Neural crest cell (in vitro differentiated cells): ENCODE measurements at places on chromosomes 7 and 10. TPM values are rescaled to one million over a fixed set of nuclear protein-coding genes. Genes with fewer than 3 reads are reported as not detected.

- no peak for DNase-seq
These were observed 23.9 kb upstream of the PNLIPRP3 start for GRCh38 chr10:116403740-116404250.

GRCh38 chr10:18308600-18308999, 168.4 kb downstream of the CACNB2 start:
- no peak for DNase-seq

GRCh38 chr10:73956476-73957359, 41.2 kb upstream of the VCL start:
- DNase-seq, result no peak

The GALNT17 gene
- 10.4 and 11.0 TPM in 2 replicates for total RNA-seq

The CFTR gene
- not detected in 2 replicates for total RNA-seq

- no peak for DNase-seq
These were observed 226.9 kb downstream of the GLRX3 start for GRCh38 chr10:130363051-130363450.

The ZP3 gene
- 0.49 TPM in 1 of 2 replicates, not detected in the other for total RNA-seq

The CEP55 gene
- 30.7 and 30.9 TPM in 2 replicates for total RNA-seq

- no peak for DNase-seq
These were observed 188.0 kb downstream of the FRMD4A start for GRCh38 chr10:14142606-14143250.

DNA sequence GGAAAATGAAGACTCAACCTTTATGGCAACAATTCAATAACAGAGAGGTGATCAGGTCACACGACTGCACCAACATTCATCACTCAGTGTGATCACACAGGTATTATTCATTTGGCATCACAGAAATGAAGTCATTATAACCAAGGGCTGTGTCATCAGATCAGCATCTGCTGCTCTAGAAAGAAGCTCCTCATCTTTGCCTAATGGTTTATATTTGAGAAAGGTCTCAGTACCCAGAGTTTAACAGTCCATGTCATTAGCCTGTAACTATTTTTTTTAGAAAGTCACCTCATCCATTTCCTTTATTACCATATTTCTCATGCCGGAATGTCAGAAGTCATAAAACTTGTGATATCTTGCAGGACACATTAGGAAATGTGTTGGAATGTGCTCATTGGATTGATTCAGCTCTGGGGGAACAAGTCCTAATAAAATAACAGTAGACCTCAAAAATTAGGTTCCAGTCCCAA, 45.1 kb upstream of the PRKG1 start:
- DNase-seq, result no peak

- no peak for DNase-seq
These were observed 214.3 kb downstream of the DGKB start for GRCh38 chr7:14688208-14688607.

The TET1 gene
- 27.7 and 30.0 TPM in 2 replicates for total RNA-seq

The RSPH10B gene
- 0.07 TPM in 1 of 2 replicates, not detected in the other for total RNA-seq

DNA sequence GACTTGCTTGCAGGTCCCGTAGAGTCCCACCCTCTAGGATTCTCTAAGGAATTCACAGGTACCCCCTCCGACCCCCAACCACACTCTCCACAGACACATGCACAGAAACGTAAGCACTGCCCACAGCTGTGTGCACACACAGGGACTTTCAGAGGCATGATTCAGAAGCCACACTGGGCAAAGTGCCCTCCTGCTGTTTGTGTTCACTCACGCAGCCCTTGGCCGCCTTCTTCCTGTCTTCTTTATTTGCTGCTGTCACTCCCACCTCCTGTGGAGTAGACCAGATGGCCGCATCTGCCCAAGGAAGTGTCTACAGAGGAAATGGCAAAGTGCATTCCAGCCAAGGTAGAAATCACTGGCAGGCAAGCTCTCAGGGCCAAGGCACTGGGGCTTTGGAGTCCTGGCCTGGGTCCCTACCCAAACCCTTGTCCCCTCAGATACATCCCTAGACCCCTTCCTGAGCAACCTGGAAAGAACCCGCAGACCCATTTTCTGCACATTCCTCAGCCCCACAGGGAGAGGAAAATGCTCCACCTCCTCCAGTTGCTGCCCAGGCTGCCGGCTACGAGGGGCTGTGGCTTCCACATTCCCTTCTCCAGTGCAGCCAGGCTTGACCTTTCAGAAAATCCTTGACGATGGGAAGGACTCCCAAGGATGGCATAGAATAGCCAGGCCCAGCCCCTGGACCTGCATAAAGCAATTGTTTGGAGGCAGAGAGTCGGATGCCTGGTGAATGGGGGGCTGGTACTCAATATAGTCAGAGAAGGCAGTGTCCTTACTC, 21.6 kb upstream of the GIMAP8 start:
- no peak for DNase-seq

DNA sequence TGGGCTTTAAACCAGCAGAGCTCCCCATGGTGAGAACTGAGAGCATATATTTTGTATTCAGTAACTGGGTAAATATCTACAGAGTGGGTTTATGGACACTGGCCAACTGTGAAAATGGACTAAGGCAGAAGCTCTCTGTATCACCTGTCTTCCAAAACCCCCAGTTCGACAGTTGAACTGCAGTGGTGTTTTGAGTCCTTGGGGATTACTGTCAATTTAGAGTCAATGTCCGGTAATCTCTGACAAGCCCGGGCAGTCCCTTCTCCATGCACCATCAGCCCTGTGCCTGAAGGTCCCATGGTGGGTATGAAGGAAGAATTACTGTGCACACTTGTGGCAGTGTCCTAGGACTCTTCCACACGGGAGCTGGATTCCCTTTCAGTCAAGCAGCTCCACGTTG, 235.0 kb downstream of the CCSER2 start:
- no peak for DNase-seq

DNA sequence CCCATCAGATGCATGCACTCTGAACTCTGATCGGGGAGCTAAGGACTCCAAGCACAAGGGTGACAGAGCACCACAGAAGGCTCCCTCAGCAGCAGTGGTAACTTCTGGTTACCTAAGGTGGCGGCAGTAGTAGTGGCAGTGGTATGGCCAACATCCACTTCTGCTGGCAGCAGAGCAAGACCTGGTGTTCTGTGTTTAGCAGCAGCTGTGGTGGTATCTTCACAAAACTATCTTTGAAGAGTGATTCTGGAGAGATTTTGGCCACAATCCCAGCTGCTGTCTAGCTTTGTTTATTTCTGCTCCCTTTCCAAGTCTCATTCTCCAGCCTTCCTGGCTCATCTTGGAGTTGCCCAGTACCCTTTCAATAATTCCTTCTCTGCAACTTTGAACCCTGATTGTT, 102.4 kb upstream of the LRGUK start:
- DNase-seq, result no peak

DNA sequence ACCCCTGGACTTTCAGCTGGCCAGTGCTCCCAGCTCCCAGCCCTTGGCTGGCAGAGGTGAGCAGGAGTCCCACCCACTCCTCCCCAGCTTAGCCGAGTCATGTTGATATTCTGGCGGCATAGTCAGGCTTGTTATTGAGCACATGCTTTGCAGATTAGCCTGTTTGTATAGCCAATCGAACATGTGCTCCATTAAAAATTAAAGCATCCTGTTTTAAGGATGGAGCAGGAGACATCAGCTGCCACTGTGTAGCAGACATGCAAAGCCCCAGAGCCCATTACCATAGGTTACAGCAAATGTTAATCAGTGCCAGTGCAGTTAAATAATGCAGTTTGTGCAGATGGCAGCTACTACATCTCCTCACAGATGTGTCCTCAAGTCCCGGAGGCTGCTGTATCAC, 574.6 kb upstream of the GALNT17 start:
- DNase-seq, result no peak

- DNase-seq, result no peak
These were observed 12.5 kb upstream of the GNA12 start for GRCh38 chr7:2856388-2857169.

The ADAM22 gene
- total RNA-seq, result 12.1 and 13.4 TPM in 2 replicates

DNA sequence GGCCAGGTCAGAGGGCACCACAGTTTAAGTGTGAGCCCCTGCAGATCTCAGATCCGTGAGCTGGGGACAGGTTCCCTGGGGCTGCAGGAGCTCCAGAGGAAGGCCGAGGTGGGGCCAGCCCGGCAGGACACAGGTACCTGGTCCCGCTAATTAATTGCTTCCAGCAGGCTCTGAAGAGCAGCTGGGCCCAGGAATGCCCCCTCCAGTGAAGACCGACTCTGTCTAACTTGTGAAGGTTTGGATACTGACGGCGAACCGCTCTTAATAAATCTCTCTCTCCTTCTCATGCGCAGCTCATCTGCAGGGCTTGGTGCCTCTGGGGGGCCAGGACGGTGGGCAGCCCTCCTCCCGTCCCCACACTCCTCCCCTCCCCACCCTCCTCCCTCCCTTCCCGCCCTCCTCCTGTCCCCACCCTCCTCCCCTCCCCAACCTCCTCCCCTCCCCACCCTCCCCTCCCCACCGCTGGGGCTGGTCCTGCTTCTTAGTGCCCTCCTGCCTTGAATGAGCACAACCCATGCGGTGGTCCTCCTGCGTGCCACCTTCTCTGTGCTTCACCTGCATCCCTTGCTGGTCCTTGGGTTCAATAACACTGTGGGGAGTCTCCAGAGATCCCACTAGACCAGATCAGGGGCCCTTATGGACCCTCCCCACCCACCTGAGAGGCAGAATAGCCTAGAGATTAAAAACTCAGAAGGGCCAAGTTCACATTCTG, 38.3 kb downstream of the PDGFA start:
- no peak for DNase-seq

DNA sequence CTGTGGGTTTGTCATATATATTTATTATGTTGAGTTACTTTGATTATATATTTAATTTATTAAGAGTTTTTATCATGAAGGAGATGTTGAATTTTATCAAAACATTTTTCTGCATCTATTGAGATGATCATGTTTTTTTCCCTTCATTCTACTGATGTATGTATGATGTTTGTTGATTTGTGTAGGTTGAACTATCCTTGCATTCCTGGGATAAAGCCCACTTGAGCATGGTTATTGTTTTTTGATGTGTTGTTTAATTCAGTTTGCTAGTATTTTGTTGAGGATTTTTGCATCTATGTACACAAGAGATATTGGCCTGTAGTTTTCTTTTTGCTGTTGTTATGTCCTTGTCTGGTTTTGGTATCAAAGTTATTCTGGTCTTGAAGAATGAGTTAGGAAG, 31.1 kb downstream of the SCART1 start:
- no peak for DNase-seq

- DNase-seq, result no peak
These were observed 53.7 kb upstream of the KDM7A start for GRCh38 chr7:140230516-140230860.

DNA sequence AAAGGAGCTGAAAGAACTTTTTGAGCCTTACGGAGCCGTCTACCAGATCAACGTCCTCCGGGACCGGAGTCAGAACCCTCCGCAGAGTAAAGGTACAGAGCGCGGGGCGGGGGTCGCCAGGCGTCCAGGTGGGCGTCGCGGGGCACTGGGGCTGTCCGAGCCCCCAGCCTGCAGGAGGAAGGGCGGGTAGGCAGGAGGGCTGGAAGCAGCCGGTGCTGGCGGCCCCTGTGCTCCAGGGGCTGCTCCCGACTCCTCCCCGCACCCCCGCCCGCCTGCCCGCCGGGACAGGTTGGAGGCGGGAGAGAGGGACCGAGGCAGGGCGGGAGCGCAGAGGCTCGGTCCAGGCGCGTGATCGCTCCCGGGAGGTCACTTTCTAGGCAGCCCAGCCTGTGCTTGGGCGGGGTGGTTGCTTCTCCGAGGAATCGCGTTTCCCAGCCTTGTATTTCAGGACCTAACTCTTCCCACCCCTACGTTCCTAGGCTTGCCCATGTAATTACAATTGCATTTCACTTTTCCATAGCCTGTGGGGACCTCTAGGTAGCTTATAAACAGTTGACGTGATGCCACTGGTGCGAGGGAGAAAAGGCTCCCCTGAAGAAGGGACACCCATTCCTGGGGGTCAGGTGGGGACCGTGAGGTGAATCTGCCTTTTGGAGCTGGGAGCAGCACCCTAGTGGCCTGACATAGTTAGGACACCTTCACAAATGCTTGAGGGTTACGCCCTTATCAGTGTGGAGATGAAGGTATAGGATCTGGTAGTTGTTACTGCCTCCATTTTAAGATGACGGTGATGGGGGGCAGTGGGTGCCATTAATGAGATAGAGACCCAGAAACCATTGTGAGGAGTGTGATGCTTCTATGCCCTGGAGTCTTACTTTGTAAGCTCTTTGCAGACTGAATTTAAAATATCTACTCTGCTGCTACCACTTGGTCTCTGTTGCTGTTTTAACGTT, 148.2 kb downstream of the CELF2 start:
- peak; percentile 33 for DNase-seq

DNA sequence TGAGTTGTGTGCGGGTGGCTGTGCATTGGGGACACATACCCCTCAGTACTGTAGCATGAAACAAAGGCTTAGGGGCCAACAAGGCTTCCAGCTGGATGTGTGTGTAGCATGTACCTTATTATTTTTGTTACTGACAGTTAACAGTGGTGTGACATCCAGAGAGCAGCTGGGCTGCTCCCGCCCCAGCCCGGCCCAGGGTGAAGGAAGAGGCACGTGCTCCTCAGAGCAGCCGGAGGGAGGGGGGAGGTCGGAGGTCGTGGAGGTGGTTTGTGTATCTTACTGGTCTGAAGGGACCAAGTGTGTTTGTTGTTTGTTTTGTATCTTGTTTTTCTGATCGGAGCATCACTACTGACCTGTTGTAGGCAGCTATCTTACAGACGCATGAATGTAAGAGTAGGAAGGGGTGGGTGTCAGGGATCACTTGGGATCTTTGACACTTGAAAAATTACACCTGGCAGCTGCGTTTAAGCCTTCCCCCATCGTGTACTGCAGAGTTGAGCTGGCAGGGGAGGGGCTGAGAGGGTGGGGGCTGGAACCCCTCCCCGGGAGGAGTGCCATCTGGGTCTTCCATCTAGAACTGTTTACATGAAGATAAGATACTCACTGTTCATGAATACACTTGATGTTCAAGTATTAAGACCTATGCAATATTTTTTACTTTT, 1.8 kb downstream of the DDIT4 start:
- DNase-seq, result no peak

GRCh38 chr10:71132321-71132810, 80.0 kb upstream of the UNC5B start:
- no peak for DNase-seq

DNA sequence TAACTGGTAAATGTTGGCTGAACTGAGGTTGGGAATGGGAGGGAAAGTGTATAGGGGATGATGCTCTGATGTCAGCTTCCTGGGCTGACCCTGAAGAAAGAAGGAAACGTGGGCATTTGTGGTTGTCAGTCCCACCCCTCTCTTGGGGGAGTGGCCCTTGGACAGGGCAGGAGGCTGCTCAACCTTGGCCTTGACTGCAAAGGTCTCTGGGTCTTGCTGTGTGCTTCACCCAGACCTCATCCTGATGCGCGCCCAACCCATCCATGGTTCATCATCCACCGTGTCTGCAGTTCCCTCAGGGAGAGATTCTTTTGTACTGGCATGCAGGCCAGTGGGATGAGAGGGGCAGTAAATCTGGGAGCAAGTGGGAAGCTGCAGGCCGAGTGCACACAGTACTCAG, 4.7 kb upstream of the ZYX start:
- DNase-seq, result no peak
